NCI-H1417 (cell line): ENCODE measurements at places on chromosomes 7 and 10.

GRCh38 chr7:150356265-150356897 is 12.2 kb upstream of the REPIN1 start:
- DNase-seq: peak; percentile 22

DNA sequence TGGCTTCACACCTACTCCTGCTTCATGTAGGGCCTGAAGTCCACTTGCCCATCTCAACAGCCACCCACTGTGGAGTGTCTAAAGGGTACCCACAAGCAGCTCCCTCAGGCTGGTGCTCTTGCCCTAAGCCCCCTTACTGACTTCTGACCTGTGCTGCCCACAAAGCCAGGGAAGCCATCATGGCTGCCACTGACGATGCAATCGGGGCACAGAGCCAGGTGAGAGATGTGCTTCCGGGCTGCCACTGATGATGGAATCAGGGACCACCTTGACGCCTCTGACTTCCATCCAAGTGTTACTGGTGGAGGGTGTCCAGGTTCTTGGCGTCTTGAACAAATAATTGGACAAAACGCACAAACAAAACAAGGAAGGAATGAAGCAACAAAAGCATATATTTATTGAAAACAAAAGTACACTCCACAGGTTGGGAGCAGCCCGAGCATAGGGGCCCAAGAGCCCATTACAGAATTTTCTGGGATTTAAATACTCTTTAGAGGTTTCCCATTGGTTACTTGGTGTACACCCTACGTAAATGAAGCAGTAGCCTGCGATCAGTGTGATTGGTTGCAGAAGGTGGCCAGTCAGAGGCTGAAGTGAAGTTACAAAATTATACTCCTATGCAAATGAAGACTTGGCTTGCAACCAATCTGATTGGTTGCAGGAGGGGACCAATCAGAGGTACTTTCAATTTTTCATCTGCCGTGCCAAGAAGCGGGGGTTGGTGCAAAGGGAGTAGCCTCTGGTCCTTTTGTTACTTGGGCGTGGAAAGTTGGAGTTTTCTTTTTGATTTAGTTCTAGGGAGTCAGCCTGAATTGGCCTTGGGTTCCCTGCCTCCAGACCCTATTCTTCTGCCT is 4.5 kb downstream of the CPA2 start:
- no peak for DNase-seq

DNA sequence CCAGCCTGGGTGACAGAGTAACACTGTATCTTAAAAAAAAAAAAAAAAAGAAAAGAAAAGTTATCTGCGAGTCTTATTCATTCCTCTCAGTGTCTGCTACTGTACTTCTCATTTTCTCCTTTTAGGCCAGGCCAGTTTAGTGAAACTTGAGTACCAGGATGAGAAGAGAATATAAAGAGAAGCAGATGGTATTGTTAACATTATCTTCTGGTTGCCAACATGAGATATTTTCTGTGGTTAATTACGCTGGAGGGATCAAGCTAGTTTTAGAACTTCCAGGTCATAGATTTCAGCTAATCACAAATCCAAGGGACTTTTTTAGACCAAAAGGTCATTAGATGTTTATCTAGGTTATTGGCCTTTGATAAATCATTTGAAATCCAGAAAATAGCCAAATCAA is 252.6 kb upstream of the SMIM30 start:
- no peak for DNase-seq

DNA sequence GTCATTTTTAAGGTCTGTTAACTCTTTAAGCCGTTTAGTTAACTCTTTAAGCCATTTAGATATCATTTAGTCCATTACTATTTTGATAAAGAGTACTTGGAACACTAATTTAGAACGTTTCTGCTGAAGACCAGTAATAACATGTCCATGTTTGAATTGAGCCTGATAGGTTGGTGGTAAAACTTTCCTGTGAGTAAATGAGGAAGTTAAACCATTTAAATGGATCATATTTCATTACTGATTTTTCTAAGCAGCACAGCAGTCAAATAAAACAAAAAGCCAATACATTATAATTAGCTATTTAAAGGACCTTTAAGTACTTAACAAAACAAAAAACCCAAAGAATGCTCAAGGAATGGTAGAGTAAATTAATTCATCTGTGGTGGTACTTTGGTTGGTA is 29.4 kb downstream of the PHTF2 start:
- DNase-seq: peak; percentile 38

- no peak for DNase-seq
Observed at GRCh38 chr10:38146579-38147333, 52.6 kb downstream of the ZNF37A start.

GRCh38 chr7:130275826-130276297 is 9.2 kb downstream of the CPA2 start:
- peak; percentile 44 for DNase-seq

- no peak for DNase-seq
Observed at GRCh38 chr10:52523696-52524095, 209.6 kb downstream of the DKK1 start.

GRCh38 chr10:110192552-110192951 is 14.9 kb upstream of the MXI1 start:
- DNase-seq: no peak

GRCh38 chr7:21169667-21170580 is 258.0 kb upstream of the SP4 start:
- DNase-seq: peak; percentile 97

DNA sequence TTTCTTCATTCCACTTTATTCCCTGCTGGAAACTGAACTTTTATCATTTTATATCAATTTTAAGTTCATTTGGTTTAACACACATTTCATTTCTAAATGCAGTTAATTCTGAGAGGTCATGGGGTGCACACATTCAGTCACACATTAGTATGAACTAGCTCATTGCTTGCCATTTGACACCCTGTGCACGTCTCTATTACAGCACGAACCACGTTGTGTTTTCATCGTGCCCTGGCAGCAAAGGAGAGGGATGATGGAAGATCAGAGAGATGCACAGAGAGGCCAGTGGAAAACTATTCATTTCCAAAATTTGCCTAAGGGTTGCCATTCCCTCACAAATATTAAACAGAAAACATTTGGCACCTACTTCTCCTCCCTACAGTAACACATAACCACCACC is 45.4 kb downstream of the CTNNA3 start:
- no peak for DNase-seq

DNA sequence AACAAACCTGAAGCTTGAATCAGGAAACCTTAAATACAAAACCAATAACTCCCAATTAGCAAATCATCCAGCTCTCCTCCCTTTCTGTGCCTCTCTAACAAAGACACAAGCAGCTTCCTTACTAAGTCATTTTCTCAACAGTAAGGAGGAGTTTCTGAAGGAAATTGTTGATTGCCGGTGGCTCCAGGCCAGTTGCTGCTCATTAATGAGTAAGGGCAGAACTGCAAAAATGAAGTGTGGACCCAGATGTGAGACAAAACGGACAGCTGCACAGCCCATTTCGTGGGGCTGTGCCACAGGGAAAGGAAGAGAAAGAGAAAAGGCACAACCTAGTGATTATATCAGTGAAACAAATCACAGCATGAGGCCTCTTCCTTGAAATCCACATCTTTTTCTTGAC is 42.8 kb upstream of the RHOBTB1 start:
- DNase-seq: no peak
